ENCODE measurements at places on chromosomes 2 and 18.

GRCh38 chr2:237096911-237097310, 11.2 kb downstream of the COPS8 start:
- DNase-seq: no peak

DNA sequence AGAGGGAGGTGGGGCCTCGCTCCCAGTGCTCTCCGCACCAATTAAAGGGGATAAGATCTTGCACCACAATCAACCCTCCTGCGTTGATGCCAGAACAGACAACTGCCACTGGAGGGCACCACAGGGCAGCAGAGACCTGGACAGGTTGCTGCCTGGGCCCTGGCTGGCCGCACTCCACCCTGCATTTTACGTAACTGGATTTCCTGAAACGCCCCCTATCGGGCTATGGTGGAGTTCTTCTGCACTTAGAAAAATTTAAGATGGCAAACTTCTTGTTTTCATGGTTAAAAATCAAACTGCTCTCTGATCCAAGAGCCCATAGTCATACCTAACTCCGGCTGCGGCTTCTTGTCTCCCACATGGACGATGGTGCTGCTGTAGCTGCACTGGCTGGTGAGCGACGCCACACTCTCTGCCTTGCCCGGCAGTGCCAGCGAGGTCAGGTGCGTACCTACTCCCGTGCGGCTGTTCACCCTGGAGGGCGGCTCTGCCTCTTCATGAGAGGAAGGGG, 16.8 kb upstream of the HES6 start:
- DNase-seq: peak; percentile 73

DNA sequence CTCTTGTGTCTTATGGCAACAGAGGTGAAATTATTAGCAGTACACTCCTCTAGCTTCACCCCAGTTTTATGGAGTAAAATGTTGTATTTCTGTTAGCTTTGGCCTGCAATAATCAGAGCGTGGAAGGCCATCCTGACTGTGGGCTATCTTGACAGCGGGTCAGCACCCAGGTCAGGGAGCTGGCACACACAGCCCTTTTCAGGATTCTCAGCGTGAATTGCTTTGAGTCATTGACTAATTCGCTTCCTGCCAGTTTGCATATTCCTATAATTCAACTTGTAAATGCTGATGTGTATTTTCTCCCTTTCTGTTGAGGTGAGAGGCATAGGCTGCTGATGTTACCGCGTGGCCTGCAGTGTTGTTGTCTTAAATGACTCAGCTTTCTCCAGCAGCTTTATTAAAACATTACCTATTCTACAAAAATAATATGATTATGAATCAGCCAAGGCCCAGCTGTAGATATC, 109.6 kb upstream of the EML6 start:
- no peak for DNase-seq

DNA sequence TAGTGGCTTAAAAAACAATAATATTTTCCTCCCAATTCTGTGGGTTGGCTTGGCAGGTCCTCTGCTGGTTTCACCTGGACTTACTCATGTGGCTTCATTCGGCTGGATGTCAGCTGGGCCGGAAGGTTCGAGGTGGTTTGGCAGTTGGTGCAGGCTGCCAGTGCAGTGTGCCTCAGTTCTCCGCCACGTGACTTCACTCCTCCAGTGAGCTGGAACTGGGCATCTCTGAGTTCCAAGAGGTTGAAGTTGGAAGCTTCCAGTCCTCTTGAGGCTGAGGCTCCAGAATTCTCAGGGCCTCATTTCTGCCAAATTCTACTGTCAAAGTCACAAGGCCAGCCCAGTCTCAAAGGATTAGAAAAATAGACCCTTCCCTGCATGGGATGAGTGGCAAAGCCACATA, 83.4 kb upstream of the B3GNT7 start:
- DNase-seq: no peak

DNA sequence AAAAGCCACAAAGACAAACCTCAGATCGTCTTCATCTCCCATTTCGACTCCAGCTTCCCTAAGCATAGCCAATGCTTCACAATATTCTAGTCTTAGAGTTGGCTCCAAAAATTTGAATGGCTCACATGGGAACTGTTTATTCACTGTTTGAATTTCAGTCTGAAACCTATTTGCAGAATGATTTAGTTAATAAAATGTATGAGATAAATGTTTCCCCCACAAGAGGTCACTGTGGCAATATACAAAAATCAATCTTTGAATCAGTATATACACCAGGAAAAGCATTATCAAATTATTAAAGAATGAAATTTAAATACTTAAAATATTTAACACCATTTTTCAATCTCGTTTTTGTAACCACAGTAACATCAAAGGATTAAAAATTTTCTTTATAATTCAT, 40.0 kb upstream of the MCM6 start:
- DNase-seq: no peak

- DNase-seq: no peak
Observed at GRCh38 chr2:223227338-223227737, 175.3 kb downstream of the KCNE4 start.

DNA sequence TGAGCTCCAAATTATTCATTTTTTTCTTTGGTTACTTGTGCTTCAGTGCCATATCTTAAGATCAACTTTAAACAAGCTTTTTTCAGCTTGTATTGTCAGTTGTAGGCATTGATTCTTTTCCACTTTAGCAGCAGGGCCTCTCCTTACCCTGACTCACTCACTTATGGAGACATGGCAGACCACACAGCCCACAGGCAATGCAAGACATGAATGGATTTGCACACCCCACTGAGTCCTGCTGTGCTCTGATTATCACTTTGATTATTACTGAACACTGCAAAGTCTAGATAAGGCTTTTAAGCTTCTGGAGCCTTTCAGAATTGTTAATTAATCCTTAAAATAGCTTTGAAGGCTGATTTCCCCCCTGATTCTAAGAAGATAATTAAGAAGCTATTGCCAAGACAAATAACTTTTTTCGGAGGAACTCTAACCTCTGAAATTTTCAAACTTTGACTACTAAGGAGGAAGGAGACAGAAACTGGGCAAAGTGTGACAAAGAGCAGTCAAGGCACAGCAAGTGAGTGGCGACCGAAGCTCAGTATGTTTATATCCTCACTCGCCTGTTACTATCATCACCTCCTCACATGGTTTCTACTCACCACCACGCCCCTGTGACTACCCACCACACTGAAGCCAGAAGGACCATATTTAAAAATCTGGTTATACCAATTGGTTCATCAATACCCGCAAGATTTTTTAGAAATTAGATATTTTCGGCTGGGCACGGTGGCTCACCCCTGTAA, 43.3 kb downstream of the CACNB4 start:
- DNase-seq: no peak

DNA sequence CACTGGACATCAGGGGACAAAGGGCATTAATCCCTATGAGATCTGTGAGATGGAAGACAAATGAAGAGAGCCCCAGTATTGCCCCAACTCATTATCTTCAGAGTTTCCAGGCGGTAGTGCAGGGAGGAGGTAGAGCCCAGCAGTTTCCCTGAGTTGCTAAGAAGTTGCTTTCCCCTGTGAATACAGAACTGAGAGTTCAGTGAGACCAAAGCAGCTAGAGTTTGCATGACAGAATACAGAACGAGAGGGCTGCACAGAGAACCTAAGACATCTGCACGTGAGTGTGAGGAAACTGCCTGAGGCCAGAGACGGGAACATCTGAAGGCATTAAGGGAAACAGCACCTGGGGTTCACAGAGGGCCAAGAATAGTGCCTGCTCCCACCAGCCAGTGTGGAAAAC, 18.1 kb upstream of the PGAP1 start:
- DNase-seq: no peak

Data from NCI-H1048 (cell line).